Glutamatergic neuron (in vitro differentiated cells): ENCODE measurements at places on chromosomes 1 and 21.

GRCh38 chr1:4634793-4635406 is 19.5 kb upstream of the AJAP1 start:
- H3K4me3 ChIP-seq: no peak overlapping the region
- H3K4me1 ChIP-seq: no peaks in the 10 kb centered on the region

DNA sequence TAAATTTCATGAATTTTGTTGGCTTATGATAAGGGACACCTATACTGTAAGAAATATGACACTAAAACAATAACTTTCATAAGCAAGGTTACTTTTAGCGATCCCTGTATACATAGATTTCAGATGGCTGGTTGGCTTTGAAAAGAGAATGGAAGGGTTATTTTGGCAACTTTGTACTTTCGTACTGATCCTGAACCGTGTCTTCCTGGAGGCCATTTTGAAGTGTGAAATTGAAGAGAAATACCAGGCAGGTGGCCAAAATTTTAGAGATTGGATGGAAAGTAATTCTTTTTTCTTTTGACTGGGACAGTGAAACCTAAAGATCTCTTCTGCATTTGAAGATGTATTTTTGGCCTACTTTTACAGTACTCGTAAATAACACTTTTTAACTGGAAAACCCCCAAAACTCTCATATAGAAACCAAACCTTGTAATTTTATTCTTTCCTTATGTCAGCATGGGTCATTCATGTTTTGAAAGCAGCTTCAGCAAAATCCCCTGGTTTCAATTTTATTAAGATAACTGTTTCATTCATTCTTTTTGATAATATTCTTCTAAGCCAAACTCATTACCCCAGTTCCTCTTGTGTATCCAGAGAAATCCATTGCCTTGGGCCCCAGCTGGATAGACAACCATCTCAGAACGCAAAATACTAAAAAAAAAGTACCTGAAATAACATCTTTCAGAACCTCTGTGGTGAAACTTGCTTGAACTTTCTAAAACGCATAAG is 38.4 kb upstream of the ZNF281 start:
- no peaks in the 10 kb centered on the region for H3K36me3 ChIP-seq
- H3K4me1 ChIP-seq: no peaks in the 10 kb centered on the region
- no peak overlapping the region for H3K4me3 ChIP-seq
- no peak for DNase-seq

- H3K4me1 ChIP-seq: peaks cover 4% of the 10 kb centered on the region
- H3K36me3 ChIP-seq: no peaks in the 10 kb centered on the region
- H3K4me3 ChIP-seq: peak overlapping the region; percentile 76
- H3K27me3 ChIP-seq: no peaks in the 10 kb centered on the region
These were observed 7.9 kb downstream of the TCHH start for GRCh38 chr1:152107031-152107983.

DNA sequence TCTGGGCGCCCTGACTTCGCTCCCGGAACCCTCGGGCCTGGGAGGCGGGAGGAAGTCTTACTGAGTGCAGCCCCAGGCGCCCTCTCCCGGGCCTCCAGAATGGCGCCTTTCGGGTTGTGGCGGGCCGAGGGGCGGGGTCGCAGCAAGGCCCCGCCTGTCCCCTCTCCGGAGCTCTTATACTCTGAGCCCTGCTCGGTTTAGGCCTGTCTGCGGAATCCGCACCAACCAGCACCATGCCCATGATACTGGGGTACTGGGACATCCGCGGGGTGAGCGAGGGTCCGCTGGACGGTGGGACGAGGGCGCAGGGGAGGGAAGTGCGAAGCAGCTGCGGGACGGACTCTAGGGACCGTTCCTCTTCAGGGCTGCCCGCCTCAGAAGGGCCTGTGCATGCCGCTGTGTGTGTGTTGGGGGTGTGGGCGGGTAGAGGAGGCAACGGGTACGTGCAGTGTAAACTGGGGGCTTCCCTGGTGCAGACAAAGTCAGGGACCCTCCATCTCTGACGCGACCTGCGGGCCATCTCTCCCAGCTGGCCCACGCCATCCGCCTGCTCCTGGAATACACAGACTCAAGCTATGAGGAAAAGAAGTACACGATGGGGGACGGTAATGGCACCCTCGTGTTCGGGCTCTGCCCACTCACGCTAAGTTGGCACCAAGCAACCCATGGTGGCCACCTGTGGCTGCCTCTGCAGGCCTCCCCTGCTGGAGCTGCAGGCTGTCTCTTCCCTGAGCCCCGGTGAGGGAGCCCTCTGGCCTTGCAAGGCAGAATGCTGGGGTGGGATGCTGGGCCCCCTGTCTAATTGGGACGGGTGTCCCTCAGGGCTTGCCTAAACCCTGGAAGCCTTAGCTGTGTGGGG is at the start of gene GSTM1:
GSTM1 (plus strand) TSS at position 177 of the 859 bp plus-strand sequence; CDS start at position 234, 57 bp downstream.
- DNase-seq: no peak
- H3K4me3 ChIP-seq: no peak within 1 kb of the TSS
- no peaks in the 10 kb centered on the region for H3K27me3 ChIP-seq

DNA sequence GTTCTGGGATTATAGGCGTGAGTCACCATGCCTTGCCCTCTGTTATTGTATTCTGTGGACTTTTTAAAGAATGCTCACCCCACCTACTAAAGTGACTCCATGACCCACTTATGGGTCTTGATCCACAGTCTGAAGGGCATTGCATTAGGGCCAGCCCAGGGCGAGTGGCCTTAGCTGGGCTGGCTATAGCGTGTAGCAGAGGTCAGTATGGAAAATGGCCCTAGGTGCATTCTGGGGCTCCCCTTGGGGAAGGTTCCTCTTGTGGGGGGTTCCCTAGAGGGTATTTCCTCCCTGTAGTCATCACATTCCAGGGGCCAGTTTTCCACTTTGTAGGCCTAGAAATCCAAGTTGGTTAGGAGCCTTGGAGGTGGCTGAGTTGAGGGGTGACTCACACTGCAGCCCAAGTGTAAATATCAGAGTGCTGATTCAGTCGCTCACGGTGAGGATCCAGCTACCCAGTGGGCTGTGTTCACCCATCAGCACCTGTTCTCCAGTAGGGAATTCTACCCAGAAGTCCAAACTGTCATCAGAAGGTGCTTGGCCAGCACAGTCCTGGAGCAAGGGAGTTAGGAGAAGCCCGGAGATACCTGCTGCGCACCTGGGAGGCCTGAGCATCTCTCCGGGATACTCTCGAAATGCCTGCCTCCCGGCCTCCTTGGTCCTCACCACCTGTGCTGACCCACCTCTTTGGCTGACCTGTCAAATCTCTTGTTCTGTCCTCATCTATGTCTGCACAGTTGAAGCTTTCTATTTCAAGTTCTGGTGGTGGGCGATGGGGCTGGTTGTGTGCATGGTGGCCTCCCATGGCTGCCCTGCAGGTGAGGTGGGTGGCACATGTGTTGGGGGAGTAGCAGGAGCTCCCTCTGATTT is 52.2 kb downstream of the NENF start:
- DNase-seq: no peak
- H3K27ac ChIP-seq: no peak overlapping the region
- H3K36me3 ChIP-seq: no peaks in the 10 kb centered on the region
- H3K4me3 ChIP-seq: no peak overlapping the region
- H3K4me1 ChIP-seq: peaks cover 2% of the 10 kb centered on the region

DNA sequence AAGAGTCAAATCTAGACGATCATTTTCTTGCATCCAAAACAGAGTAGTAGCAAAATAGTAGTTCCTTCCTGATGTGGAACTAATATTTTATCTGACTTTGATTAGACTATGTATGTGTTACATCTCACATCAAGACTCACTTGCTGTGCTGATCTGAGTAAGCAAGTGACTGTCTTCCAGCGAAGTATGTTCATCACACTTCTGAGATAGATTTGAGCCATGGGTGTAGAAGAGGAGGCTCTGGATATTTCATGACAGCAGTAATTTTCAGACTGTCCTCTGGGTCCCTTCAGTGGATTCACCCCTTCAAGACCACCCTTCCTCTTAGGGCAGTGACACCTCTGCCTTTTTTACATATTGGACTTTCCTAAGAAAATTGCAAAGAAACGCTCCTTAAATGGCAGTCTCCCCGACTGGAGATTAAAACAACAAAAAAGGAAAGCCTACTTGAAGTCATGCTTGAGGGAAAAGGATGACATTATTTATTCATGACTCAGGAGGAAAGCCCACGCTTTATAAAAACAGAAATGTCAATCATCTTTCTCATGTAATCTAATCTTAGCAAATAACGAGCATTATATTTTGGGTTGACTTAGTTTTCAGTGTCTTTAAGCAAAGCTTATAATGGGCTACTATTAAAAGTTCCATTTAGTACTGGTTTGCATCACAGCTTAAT is 22.8 kb downstream of the ATP1B1 start:
- no peaks in the 10 kb centered on the region for H3K27me3 ChIP-seq
- H3K36me3 ChIP-seq: peaks cover 5% of the 10 kb centered on the region
- H3K27ac ChIP-seq: no peak overlapping the region
- DNase-seq: no peak
- peaks cover 17% of the 10 kb centered on the region for H3K4me1 ChIP-seq
- H3K4me3 ChIP-seq: no peak overlapping the region

DNA sequence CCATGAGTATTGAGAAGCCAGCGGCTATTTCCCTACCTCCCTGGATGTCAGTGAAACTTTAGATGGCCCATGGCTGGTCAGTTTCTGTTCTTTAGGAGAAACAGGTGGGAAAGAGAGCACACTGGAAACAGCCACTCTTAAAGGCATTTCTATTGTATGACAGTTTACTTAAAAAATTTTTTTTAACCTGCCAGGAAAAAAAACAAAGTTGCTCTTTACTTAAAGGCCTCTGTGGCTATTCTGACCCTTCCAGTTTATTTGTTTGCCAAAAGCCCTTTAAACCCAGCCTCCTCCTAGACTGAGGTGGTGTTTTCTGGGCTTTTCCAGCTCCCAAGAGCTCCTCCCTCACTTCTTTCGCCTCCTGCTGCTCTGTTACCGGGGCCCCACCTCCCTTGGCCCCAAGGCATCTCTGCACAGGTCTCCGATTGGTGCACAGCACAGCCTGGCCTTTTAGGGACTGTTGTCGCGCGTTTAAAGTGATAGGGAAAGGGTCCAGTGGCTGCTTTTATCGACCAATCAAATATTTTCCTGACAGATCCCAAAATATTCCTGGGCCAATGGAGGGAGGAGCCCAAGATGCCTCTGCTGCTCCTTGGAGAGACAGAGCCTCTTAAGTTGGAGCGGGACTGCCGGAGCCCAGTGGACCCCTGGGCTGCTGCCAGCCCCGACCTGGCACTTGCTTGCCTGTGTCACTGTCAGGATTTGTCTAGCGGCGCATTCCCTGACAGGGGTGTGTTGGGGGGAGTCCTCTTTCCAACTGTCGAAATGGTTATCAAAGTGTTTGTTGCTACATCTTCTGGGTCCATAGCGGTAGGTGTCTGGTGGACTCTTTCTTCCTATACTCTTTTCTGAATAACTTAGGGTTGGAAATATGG is at the start of gene SH3BGR:
SH3BGR (plus strand) TSS at position 639 of the 875 bp plus-strand sequence; CDS start at position 766, 127 bp downstream.
- H3K4me1 ChIP-seq: peaks cover 5% of the 10 kb centered on the region
- no peak within 1 kb of the TSS for H3K4me3 ChIP-seq
- no peak for DNase-seq
- H3K27me3 ChIP-seq: no peaks in the 10 kb centered on the region
- peak within 1 kb of the TSS; percentile 52 for H3K27ac ChIP-seq

DNA sequence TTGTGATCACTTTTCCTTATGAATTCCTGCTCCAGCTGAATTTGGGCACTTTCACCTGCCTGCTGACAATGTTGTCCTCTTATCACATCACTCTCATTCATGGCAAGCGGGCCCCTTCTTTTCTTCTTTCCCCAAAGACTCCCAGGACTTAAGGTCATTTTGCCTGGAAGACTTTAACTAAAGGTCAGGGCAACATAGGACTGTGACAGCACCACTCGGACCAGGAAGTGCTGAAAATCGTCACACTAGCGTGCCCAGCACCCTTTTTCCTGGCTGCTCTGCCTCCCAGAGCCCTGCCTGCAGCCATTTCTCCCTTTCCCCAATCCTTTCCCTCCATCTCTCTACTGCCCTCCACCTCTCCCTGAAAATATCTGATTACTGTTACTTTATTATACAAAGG is 35.4 kb downstream of the CD34 start:
- no peaks in the 10 kb centered on the region for H3K27me3 ChIP-seq
- no peaks in the 10 kb centered on the region for H3K4me1 ChIP-seq
- H3K4me3 ChIP-seq: no peak overlapping the region
- H3K36me3 ChIP-seq: no peaks in the 10 kb centered on the region
- no peak overlapping the region for H3K27ac ChIP-seq
- DNase-seq: no peak

DNA sequence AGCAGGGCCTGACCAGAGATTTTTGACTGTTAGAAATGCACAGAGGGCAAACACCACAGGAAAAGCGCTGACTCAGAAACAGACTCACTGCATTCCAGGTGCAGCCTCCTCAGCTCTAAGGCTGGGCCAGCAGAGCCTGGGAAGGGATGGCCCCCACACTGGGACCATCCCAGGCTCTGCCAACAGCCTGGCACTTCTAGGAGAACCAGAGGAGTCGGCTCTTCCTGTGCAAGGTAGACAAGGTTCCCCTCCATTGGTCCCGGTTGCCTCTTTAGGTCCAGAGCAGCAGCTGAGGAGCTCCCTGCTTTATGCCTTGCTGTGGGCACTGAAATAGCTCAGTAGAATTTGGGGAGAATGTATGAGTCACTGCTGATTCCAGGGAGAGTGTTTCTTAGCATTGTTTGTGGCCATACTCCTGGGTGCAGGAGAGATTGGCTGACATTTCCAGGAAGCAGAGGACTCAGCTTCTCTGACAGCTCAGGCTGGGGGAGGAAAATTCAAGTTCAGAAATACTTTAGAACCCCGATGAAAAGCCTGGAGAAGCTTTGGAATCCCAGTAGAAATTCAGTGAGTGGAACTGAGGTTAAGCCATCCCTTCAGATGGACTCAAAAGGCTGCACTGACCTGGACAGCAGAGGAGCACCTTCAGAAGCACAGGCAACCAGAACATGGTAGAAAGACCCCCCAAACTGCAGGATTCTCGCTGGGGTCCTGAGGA is 19.7 kb downstream of the PRAMEF1 start:
- DNase-seq: no peak
- peaks cover 4% of the 10 kb centered on the region for H3K27me3 ChIP-seq
- H3K4me1 ChIP-seq: no peaks in the 10 kb centered on the region
- peaks cover 12% of the 10 kb centered on the region for H3K36me3 ChIP-seq
- no peak overlapping the region for H3K27ac ChIP-seq

- peaks cover 6% of the 10 kb centered on the region for H3K36me3 ChIP-seq
- H3K27ac ChIP-seq: no peak overlapping the region
- H3K4me1 ChIP-seq: no peaks in the 10 kb centered on the region
- peaks cover 2% of the 10 kb centered on the region for H3K27me3 ChIP-seq
- no peak overlapping the region for H3K4me3 ChIP-seq
These were observed 111.7 kb downstream of the DUSP10 start for GRCh38 chr1:221630236-221630635.

- peak overlapping the region; percentile 3 for H3K4me3 ChIP-seq
- H3K27me3 ChIP-seq: peaks cover 22% of the 10 kb centered on the region
- no peaks in the 10 kb centered on the region for H3K36me3 ChIP-seq
- peaks cover 23% of the 10 kb centered on the region for H3K4me1 ChIP-seq
- H3K27ac ChIP-seq: no peak overlapping the region
- DNase-seq: no peak
These were observed 17.5 kb downstream of the ADGRB2 start for GRCh38 chr1:31746687-31747086.
